ENCODE measurements at places on chromosomes 2 and 18. TPM values are rescaled to one million over a fixed set of nuclear protein-coding genes. Genes with fewer than 3 reads are reported as not detected.

HJURP gene
- 12.4 TPM for total RNA-seq

CSRNP3 gene
- 5.7 TPM for total RNA-seq

GPR75 gene
- 2.0 TPM for total RNA-seq

INPP5D gene
- under 0.01 TPM for total RNA-seq

LYPD1 gene
- total RNA-seq = 7.2 TPM

TMEM163 gene
- not detected for total RNA-seq

TNP1 gene
- not detected for total RNA-seq

PCARE gene
- not detected for total RNA-seq

MRPL44 gene
- total RNA-seq = 95.0 TPM

IL36B gene
- not detected for total RNA-seq

EML6 gene
- total RNA-seq = under 0.01 TPM

STK39 gene
- 14.7 TPM for total RNA-seq

CD302 gene
- total RNA-seq = 5.2 TPM

TEKT4 gene
- total RNA-seq = not detected

PRKAG3 gene
- not detected for total RNA-seq

TGIF1 gene
- 88.8 TPM for total RNA-seq

OTOS gene
- total RNA-seq = not detected

ARHGEF33 gene
- 0.33 TPM for total RNA-seq

MROH2A gene
- total RNA-seq = not detected

ANKRD62 gene
- not detected for total RNA-seq

NT5DC4 gene
- not detected for total RNA-seq

CD207 gene
- 0.34 TPM for total RNA-seq

NDUFB3 gene
- 51.6 TPM for total RNA-seq

SCN3A gene
- total RNA-seq = under 0.01 TPM

PPP1R1C gene
- total RNA-seq = 0.34 TPM

TNS1 gene
- total RNA-seq = 22.0 TPM

TMEM178A gene
- not detected for total RNA-seq

RNF25 gene
- 42.7 TPM for total RNA-seq

ACVR1C gene
- 1.0 TPM for total RNA-seq

RANBP2 gene
- total RNA-seq = 96.0 TPM

SALL3 gene
- total RNA-seq = under 0.01 TPM

GTF2A1L gene
- total RNA-seq = not detected

VWA3B gene
- total RNA-seq = not detected

MAP4K4 gene
- total RNA-seq = 86.5 TPM

BIRC6 gene
- total RNA-seq = 208 TPM

Data from melanocyte of skin (primary cell).